Stimulated activated CD4-positive, alpha-beta T cell treated with anti-CD3 and anti-CD28 coated beads, Interleukin-2, amount 100 ng/mL, for 4 hours (primary cell): ENCODE measurements at places on chromosomes 7 and 10.

- DNase-seq, result no peak
Observed at GRCh38 chr10:16384021-16384420, 52.8 kb upstream of the PTER start.

DNA sequence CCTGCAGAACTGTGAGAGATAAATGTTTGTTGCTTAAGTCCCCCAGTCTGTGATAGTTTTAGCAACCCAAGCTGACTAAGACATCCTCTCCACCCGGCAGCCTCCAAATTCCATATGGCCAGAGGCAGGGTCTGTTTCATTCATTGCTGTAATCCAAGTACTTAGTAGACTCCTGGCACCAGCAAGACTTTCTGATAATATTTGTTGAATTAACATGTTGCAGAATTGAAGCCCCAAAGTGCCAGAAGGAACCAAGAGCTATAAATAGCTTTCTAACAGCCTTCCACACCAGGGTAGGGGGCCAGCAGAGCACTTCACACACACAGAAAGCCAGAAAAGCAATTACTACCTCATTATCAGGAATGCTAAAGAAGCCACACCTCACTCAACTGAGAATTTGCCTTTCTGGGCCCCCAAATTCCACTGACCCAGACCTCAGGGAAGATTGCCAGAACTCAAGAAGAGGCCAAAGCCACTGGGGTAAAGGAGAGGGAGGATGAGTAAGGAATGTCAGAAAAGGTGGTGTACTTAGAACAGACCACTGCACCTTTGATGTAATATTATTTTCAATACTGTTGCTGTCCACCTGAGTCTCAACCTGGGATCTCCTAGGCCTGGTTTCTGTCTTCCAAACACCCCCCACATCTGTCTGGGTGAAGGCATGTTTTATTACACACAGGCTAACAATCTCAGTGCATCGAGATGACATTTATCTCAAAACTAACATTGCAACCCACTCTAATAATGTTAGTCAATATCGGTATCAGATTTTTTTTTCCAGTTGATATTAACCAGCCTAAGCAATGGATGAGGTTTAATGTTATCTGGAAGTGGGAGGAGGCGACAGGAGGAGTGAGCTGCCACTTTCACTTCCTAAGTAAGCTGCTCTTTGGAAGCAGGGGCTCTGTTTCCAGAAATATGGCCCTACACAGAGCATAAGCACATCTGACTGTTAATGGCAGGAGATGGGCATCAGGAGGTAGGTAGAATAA is 5.5 kb downstream of the NOD1 start:
- DNase-seq, result no peak

- DNase-seq, result no peak
Observed at GRCh38 chr7:1054438-1054837, 10.1 kb downstream of the GPR146 start.

- no peak for DNase-seq
Observed at GRCh38 chr10:47252093-47252780, 47.8 kb upstream of the GDF10 start.

GRCh38 chr7:12137283-12137682 is 73.8 kb upstream of the TMEM106B start:
- no peak for DNase-seq

GRCh38 chr7:145928937-145929336 is 187.7 kb upstream of the CNTNAP2 start:
- DNase-seq, result no peak
